ENCODE measurements at places on chromosomes 16 and 17.

DNA sequence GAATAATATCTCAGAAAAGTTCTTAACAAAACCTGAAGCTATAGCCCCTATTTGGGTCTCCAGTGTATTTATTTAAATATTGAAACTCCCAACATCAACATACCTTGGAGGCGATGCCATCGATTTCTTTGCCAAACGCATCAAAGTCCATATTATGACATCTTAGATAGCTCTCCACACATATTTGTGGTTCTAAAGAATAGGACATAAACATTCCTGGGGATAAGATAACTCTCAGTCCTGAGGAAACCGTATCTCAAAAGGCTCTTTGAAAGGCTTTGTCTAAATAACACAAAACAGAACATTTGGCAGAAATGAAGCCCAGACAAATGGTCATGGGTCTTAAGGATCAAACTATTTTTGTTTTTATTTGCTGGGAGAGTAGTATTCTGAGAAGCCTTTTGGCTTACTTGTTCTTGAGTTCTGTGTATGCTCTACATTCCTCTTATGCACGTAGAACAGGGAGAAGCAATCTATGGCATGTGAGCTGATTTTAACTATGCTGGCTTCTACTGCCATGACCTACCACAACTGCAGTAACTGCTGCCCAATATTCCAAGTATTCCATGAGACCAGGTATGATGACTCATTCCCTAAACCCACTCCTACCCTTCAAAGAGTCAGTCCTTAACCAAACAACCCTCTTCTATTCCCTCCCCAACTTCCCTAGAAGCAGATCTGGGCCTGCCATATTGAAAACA lies 279.0 kb upstream of the ZFHX3 start:
- no peak for DNase-seq

DNA sequence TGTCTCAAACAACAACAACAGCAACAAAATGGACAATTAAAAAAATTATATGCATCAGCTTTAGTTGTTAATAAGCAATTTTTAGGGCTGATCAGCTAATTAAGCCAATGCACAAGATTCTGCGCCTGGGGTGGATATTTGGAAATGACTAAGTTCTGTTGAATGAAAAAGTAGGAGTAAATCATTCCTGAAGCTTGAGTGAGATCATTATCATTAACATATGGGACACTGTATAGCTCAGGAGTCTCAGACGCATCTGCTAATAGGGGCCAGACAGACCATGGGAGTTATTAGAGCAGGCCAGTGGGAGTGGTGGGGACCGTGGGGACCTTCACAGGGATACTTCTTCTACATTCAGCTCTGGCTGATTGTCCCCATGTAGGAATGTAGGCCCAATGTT lies 22.8 kb downstream of the IRX5 start:
- no peak for DNase-seq

DNA sequence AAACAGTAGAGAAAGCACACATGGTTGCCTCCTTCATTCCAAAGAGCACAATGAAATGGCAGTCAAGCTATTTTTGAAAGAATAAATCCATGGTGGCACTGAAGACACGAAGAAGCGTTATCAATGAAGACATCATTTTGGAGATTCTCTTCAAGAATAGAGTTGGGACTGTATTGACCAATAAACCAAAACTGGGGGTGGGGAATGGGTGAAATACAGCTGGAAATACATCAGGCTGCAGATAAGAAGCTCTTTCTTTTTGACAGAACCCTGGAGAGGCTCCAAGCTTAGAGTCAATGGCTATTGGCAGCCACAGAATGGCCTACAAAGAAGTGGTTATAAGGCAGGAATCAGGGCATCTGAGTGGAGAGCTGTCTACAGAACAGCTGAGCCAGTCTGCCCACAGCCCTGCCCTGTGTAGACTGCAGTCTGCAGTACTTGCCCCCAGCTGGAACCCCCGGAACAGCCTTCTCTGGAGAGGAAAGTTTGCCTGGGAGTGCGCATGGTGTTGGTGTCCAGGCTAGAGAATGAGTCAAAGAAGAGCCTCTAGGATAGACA lies 100.4 kb downstream of the STX8 start:
- DNase-seq = no peak

- no peak for DNase-seq
These were observed 22.9 kb upstream of the CDH13 start for GRCh38 chr16:82603784-82604411.

- no peak for DNase-seq
These were observed 43.6 kb upstream of the CCDC182 start for GRCh38 chr17:57788725-57789124.

- no peak for DNase-seq
These were observed 13.6 kb upstream of the BCAS3 start for GRCh38 chr17:60664022-60664421.

Measured in activated CD4-positive, alpha-beta T cell treated with anti-CD3 and anti-CD28 coated beads for 24 hours (primary cell).